ENCODE measurements at places on chromosomes 6 and 20.

GRCh38 chr20:21353236-21353635 lies 44.1 kb downstream of the NKX2-4 start:
- no peak for DNase-seq

DNA sequence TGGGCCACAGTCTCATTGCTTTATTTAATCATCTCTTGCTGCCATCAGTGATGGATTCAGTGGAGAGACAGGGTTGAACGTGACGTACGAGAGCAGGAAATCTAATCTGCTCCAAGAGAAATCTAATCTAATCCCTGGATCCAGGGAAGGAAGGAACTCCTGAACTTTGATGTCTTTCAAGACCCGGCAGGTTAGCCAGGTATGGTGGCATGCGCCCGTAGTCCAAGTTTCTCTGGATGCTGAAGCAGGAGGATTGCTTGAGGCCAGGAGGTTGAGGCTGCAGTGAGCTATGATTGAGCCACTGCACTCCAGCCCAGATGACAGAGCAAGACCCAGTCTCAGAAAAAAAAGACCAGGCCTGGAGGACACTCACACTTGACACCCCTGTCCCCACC lies 11.4 kb upstream of the PGC start:
- DNase-seq: no peak

- no peak for DNase-seq
Measured at GRCh38 chr20:38447931-38448675, 13.0 kb upstream of the SNHG17 start.

- DNase-seq: no peak
Measured at GRCh38 chr6:47897247-47897646, 115.4 kb downstream of the OPN5 start.

GRCh38 chr6:111606620-111607115 lies 990 bp upstream of the TRAF3IP2 start:
- no peak for DNase-seq

- DNase-seq: no peak
Measured at GRCh38 chr20:14093652-14094051, 98.3 kb downstream of the MACROD2 start.

- no peak for DNase-seq
Measured at GRCh38 chr20:63873477-63873971, 8.5 kb downstream of the TPD52L2 start.

- no peak for DNase-seq
Measured at GRCh38 chr6:52209770-52210169, 23.6 kb downstream of the IL17A start.

DNA sequence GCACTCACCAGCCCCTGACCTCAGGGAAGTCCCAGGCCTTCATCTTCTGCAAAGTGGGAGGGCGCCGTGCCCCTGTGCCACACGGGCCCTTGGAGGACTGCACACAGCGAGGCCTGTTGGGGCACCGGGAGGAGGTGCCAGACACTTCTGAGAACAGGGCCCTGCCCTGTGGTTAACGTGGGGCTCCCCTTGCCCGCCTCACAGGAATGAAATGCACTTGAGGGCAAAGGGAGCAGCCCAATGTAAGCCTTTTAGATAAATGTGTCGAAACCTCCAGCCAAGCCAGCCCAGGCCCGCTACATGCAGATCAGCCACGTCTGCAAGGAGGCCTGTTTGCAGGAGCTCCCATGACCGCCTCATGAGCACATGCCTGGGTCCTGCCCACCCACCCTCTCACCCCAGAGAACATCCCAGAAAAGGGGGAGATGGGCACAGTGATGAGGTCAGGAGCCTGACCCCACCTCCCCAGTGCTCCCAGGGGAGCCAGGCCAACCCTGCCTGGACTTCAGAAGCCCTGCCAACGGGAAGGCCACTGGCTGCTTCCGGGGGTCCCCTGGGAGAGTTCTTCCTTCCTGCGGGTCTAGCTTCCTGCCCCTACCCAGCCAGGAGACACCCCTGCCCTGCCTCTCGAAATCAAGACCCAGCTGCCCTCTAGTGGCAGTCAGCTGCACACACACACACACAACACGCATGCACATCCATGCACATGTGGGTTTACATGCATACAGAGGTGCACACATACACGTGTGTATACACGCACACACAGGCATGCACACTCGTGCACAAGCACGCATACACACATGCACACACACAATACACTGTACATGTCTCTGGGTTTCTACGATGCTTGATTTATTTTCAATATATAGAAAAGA lies 178.7 kb downstream of the TAF4 start:
- DNase-seq: peak; percentile 27

DNA sequence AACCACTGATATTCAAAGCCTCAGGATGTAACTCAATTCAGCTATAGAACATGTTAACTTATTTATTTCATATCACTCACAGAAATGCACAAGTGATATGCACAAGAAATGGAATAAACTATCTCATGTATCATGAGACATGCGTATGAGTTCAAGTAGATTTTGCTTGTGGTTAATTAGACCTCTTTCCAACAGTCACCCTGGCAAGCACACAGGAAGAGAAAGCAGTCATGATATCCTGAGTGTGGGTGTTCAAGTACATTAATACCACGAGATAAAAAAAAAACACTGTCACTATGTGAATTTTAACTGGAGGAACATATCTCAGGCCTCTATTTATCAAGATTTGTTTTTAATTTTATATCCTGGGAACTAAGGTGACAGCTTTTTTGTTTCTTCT lies 64.2 kb downstream of the LAMP5 start:
- no peak for DNase-seq

DNA sequence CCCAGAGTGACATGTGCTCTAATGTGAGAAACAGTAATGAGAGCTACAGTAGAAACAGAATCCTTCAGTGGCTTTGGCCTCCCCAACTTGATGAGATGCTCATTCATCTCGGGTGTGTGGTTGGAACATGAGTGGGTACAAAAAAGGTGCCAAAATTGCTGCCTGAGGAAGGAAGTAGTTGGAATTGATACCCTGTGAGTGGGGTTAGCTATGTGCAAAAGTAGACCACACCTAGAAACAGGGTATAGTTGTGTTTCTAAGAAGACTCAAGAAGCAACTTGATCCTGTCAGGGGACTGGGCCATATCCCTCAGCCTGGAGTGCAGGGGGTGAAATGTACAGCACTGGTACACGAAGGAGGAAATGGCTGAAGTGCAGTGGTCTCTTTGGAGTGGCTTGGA lies 206.4 kb upstream of the SUPT3H start:
- no peak for DNase-seq

GRCh38 chr6:66376001-66376400 lies 669.0 kb upstream of the EYS start:
- no peak for DNase-seq

- no peak for DNase-seq
Measured at GRCh38 chr20:38730167-38730988, 6.1 kb downstream of the SLC32A1 start.

Data from tibial nerve (tissue), 4 donors.